CD4-positive, alpha-beta T cell treated with Interleukin-4 for 4 hours (primary cell): ENCODE measurements at places on chromosomes 6 and 20.

DNA sequence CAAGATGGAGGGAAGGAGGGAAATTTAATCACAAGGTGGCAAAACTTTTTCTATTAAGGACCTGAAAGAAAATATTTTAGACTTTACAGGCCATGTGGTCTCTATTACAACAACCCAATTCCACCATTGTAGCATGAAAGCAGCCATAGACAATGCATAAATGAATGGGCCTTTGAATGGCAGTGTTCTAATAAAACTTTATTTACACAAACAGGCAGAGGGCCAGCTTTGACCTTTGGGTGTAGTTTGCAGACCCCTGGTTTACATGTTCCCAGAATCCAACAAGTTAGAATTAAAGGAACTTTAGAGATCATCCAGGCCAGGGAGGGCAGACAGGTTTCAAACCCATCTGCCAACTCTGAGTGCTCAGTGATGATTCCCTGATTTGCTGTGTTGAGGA lies 95.2 kb downstream of the BANF2 start:
- no peak for DNase-seq

DNA sequence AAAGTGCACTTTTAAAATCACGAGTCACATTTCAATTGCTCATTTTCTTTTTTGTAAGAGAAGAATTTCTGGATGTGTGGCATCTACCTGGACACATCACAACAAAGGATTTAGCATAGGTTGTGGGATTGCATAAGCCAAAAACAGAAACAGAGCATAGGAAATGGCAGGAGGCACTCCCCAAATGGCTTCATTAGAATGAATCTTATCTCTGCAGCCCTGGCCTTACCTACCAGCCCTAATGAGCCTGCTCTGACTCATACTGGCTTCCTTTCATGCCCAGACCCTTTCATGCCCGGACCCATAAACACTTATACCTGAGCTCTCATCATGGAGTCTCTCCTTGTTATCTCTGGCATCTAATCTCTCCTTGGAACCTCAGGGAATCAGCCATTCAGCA lies 23.9 kb upstream of the SPTLC3 start:
- no peak for DNase-seq

DNA sequence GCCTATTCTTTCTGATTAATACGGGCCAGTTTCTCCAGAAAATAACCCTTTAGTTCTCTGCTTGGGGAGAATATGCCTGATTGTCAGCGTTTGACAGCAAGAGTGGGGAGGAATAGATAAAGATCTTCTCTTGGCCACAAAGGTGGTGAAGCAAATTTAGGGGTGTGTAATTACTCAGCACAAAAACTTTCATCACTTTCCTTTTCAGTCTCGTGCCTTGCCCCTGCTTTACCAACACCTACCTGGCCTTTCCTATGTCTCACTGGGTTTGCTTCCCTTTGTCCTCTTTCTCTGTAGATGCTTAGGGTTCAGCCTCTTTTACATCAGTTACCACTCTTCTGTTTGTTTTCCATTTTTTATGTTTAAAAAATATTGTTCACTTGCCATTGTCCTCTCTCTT lies 99.2 kb downstream of the MCHR2 start:
- DNase-seq = no peak

GRCh38 chr6:141056945-141057625 lies 1075.6 kb upstream of the GJE1 start:
- no peak for DNase-seq

GRCh38 chr6:1592852-1593251 lies 16.9 kb upstream of the FOXC1 start:
- DNase-seq = no peak

DNA sequence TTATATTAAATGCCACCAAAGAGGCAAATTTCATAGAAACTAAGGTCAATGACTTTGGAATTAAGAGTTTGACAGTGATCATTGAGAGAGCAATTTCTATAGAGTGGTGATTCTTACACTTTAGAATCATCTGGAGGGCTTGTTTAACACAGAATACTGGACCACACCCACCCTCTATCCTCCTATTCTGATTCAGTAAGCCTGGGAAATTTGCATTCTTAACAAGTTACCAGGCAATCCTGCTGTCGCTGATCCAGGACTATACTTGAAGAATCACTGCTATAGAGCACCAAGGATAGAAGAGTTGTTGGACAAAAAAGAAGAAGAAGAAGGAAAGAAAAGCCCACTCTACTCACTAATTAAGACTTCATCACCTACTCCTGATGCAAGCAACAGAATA lies 21.3 kb upstream of the TBX18 start:
- no peak for DNase-seq

GRCh38 chr6:170145272-170145592 lies 145.6 kb downstream of the DLL1 start:
- no peak for DNase-seq

- no peak for DNase-seq
Measured at GRCh38 chr6:2900221-2900807, 2.8 kb downstream of the SERPINB9 start.

DNA sequence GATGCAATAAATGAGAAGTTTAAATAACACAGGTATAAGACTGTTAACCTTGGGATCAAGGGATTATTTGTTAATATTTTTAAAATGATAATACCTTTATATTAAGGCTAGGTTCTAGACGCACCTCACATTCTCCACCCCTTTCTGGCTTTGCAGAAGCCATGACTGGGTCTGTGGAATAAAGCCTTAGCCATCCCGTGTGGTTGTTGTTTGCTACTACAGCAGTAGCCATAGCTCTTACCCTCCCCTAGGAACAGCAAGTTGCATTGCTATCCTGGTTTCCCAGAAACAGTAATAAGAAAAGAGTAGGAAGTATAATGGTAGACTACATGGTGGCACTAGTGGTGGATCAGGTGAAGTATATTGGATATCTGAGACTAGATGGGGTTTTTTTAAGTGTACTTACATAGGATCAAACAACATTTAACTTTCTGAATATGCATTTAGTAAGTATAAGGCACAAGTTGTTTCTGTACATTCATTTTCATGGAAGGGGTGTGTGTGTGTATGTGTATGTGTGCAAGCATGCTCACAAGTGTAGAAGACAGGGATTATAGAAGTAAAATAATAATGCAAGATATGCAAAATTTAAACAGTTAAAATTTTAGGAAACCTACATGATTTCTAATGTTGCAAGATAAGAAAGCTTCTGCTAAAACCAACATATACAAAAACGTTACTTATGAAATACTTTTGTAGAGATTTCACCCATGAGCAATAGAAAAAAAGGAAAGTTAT lies 384.2 kb downstream of the PRKN start:
- DNase-seq = no peak

DNA sequence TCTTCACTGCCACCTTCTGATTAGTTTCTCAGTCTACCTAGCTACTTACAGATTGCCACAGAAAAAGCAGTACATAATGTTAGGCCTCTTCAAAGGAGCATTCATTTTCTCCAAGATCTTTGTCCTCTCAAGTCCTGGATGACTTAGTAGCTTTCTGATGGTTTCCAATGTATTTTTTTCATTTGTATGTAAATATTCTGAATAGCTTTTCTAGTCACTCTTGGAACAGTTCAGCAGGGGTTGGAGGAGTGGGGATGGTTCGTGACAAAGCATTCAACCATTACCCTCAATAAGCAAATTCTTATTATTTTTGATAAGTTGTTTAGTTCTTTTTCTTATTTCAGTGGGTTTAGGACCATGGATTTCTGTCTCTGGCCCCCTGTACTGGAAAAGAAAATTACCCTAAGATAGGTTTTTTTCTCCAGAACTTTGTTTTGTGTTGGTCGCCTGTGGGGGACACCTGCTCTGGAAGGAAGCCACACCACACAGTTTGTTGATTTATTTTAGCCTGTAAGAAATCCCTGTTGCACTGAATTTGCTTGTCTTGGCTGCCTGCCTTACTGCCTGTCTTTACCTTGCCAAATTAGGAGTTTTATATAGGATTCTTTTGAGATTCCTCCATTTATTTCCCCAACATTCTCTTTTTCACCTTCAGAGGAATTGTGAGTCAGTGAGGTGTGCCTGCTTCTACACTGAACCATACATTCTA lies 247.9 kb downstream of the RFPL4B start:
- DNase-seq = no peak

DNA sequence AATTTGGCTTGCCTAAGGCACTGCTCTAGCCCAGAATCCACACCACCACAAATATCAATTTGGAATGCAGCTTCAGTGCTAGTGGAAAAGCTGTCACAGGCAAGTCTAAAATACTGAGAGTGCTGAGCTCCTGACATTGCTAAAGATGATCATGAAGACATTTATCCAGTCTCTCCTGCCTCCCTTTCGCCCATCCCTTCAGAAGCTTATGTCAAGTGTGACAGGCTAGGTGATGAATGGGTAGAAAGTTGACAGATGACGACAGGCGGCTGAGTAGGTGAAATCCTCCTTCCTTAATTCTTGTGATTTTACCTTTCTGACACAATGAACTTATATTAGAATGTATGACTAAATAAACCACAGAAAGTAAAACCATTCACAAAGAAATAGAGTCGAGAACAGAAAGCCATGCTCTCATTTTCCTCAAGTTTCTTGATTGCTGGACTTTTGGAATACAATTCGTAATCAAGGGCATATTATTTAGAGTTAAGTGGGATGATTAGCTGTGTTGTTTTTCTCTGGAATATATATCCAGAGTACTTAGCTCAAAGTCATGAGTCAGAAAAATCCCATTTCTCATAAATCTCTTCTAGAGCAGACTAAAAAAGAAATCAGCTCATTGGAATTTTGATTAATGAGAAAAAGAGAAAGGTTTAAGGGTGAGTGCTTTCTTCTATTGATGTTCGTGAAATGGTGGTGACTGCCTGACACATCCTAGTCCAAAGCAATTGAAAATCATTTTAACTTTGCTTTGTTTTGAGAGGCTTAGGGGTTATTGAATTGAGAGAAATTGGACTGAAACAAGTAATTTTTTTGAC lies 1228.2 kb upstream of the CITED2 start:
- no peak for DNase-seq

GRCh38 chr6:44708208-44708607 lies 320.7 kb downstream of the CDC5L start:
- no peak for DNase-seq

DNA sequence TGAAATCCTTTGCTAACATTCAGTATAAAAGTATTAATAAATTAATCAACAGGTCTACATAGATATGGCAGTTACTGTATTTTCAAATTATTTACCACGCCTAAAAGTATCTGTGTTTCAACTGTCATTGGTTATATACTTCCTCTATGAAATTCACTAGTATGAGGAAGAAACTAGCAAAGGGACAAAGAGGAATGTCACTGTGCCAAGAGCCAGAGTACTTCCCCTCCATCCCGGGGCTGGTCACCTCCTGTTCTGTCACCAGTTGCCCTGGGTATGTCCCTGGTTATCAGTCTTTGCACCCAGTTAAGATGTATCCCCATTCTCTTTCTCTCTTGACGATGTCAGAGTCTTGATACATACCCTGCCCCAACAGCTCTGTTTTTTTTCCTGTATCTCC lies 476.8 kb upstream of the SOX4 start:
- no peak for DNase-seq

- no peak for DNase-seq
Measured at GRCh38 chr6:511488-512137, 120.1 kb downstream of the IRF4 start.

- no peak for DNase-seq
Measured at GRCh38 chr6:1797801-1798200, 188.1 kb downstream of the FOXC1 start.

- no peak for DNase-seq
Measured at GRCh38 chr20:8471465-8471864, 339.4 kb downstream of the PLCB1 start.

DNA sequence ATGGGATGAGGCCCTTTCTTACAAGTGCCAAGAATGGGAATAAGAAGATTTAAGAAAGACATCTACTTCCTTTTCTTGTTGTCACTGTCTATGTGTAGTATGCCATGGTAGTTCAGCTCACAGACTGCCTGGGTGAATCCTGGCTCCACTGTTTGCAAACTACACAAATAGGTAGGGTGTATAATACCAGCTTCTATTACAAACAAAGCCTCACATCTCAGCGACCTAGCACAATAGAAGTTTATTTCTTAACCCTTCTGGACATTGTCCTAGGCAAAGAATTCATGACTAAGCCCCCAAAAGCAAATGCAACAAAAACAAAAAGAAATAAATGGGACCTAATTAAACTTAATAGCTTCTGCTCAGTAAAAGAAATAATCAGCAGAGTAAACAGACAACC lies 74.5 kb downstream of the LINC00237 start:
- no peak for DNase-seq

GRCh38 chr6:49772285-49772684 lies 14.8 kb downstream of the PGK2 start:
- DNase-seq = no peak

DNA sequence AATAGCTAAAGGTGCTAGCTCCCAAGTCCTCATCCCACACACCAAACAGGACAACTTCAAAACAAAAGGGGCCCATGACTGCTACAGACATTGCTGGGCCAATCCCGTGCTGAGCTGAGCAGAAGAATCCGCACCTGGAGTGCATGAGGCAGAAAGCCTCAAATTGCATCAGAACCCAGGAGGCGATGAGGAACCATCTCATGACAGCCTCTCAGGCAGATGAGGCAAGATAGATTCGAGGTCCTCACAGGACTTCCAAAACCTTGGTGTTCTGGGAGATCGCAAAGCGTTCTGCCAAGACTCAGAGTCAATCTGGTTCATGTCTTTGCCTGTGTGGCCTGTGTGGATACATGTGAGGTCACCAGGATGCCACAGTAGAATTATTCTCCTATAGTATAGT lies 32.8 kb upstream of the SSTR4 start:
- no peak for DNase-seq

DNA sequence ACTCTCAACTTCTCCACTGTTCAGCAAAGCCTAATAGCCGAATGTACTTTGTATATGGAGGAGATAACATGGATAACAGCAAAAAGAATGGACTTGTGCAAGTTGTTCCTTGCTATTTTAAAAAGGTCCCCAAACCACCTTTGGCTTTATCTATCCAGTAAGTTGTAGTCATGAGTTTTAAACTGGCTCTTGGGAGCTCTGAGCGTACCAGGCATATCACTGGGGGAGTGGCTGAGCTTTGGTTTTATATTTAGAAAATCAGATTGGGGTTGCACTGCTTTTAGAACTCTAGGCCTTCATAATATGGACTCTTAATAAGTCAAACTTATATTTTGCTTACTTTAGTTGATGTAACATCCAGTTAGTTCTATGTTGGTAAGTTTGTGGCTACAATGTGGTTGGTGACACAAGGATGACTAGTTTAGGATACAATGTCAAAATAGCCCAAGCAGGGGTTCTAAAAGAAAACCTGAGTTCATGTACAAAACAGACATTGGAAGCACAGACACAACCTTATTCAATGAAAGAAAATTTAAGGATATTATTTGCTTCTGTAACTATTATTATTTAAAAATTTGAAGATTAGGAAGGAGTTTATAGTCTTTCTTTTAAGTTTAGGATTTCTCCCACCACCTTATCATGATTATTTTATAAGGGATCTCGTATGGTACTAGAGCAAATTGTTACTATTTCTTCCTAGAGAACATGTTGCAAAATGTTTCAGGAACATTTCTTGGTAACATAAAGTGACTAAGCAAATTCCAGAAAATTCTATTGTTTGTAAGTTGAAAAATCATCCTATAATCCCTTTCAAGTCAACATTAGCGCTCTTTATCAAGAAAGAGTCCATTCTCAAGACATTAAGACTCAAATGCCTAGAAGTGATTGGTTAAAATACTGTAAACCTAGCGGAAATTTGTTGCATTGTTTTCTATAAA lies 165.8 kb upstream of the SUPT3H start:
- no peak for DNase-seq
